ENCODE measurements at places on chromosomes 3 and 15.

DNA sequence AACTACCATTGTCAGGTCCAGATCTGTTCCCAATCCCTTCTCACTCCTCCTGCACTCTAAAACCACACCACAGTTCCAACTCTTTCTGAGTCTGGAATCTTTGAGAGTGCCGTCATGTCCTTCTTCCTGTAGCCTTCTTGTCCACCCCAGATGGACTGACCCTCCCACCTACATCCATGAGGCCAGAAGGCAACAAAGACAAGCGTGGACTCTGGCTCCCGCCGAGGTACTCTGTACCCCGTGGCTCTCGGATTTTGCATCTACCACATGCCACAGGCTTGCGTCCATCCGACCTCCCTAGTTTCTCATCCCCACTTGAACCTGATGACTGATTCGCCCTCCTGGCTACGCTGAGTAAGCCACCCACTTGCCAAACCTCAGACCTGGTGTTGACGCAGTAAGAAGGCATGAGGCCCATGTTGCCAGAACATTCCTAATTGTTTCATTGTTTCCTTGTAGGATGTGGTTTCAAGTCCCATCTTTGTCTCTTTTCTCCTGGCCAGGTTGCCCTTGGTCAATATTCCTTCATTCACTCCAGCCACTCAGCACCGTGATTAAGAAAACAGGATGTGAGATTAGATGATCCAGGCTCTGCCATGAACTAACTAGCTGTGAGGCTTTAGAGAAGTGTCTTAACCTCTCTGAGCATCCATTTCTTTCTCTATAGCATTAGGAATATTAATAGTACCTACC is 1.1 kb upstream of the ZBTB38 start:
- DNase-seq = peak; percentile 100

GRCh38 chr3:11919390-11919789 is 72.7 kb upstream of the TAMM41 start:
- DNase-seq = no peak

- no peak for DNase-seq
Measured at GRCh38 chr3:109563149-109563548, 225.8 kb upstream of the DPPA4 start.

DNA sequence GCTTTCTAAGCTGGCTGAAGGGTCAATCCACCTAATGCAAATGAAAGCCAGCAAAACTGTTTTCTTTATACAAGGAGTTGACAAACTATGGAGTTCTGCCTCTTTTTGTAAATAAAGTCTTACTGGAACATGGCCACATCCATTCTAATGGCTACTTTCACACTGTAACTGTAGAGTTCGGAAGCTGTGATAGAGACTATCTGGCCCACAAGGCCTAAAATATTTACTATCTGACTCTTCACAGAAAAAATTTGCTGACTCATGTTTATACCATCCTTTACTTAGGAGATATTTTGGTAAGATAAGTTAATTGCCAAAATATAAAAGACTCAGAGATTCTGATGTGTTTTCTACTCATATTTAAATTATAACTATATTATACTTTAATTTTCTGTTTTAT is 93.7 kb upstream of the GK5 start:
- DNase-seq = peak; percentile 71

- no peak for DNase-seq
Measured at GRCh38 chr3:157101486-157101885, 58.5 kb downstream of the CCNL1 start.

DNA sequence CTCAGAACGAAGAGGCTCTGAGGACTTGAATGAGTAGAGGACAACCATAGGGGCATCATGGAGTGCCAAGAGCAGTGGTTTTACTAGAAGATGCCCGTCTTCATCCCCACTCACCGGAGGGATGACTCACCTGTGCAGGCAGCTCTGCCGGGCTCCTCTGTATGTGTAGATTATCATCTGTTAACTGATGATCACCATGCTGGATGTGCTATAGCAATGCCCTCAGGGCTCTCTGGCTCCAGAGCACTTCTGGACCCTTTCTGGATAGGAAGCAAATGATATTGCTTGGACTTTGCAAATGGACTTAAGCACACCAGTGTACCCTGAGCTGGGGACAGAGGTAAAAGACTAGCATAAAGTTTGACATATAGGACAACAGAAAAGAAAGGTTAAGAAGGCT is 10.2 kb upstream of the TGFBR2 start:
- no peak for DNase-seq

All from IMR-90 (cell line).